ENCODE measurements at places on chromosomes 6 and 20. TPM values are rescaled to one million over a fixed set of nuclear protein-coding genes. Genes with fewer than 3 reads are reported as not detected.
A peak's percentile ranks its signal among the peaks of the same experiment; 100 is the strongest.

GRCh38 chr6:139778106-139778505, 403.7 kb upstream of the CITED2 start:
- no peak for DNase-seq

DNA sequence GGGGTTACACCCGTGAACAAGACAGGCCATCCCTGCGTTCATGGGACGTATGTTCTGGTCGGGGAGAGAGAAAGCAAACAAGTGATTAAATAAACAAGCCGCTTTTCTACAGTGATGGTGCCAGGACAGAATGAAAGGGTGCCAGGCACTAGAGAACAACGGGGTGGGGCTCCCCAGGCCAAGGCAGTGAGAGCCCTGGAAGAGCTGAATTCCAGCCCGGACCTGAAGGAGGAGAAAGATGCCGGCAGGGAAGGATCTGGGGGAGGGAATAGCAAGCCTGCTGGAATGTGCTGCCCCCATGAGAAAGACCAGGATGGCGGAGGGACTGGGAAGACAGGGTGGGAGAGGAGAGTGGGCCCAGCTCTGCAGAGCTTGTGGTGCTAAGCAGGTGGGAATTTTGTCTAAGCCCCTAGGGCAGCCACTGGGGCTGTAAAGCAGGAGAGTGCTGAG, 7.5 kb downstream of the SNAI1 start:
- DNase-seq, result no peak

TP53INP2 gene
- 4.5 TPM for polyA plus RNA-seq

- peak; percentile 87 for DNase-seq
Measured at GRCh38 chr6:137237413-137238170, 18.4 kb upstream of the IFNGR1 start.

GRCh38 chr20:36112112-36112511, 42.4 kb upstream of the EPB41L1 start:
- DNase-seq, result no peak

CLPSL1 gene
- polyA plus RNA-seq, result not detected

GRCh38 chr6:144847916-144848315, 562.8 kb downstream of the UTRN start:
- DNase-seq, result no peak

- DNase-seq, result peak; percentile 4
Measured at GRCh38 chr6:34839666-34840352, 47.9 kb downstream of the BLTP3A start.

PROCR gene
- polyA plus RNA-seq, result 132 TPM

DNA sequence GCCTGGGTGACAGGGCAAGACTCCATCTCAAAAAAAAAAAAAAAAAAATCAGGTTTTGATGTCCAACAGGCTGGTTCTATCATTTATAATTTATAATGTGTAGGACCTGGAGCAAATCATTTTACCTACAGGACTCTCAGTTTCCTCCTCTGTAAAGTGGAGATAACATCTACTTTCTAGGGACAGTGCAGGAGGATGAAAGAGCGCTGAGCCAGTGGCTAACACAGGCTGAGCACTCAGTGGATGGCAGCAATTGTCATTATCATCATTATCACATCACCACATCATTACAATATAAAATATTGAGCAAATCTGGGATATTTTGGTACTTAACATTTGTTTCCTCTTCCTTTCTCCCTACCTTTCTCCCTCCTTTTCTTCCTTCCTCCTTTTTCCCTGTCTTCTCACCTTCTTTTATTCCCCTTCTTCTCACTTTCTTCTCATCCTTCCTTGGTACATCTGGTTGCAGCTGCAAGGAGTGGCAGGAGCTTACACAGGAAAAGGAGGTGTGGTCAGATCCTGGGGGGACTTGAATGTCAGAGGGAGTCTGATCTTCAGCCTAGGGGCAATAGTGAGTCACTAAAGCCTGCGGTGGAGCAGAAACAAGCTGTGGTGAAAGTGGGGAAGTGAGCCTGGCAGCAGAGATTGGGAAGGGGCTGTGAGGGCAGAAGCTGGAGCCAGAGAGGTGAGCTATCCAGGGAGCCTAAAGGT, 24.6 kb upstream of the CTNNBL1 start:
- DNase-seq, result no peak

HSPA1L gene
- 1.2 TPM for polyA plus RNA-seq

LIME1 gene
- polyA plus RNA-seq, result 7.2 TPM

DNA sequence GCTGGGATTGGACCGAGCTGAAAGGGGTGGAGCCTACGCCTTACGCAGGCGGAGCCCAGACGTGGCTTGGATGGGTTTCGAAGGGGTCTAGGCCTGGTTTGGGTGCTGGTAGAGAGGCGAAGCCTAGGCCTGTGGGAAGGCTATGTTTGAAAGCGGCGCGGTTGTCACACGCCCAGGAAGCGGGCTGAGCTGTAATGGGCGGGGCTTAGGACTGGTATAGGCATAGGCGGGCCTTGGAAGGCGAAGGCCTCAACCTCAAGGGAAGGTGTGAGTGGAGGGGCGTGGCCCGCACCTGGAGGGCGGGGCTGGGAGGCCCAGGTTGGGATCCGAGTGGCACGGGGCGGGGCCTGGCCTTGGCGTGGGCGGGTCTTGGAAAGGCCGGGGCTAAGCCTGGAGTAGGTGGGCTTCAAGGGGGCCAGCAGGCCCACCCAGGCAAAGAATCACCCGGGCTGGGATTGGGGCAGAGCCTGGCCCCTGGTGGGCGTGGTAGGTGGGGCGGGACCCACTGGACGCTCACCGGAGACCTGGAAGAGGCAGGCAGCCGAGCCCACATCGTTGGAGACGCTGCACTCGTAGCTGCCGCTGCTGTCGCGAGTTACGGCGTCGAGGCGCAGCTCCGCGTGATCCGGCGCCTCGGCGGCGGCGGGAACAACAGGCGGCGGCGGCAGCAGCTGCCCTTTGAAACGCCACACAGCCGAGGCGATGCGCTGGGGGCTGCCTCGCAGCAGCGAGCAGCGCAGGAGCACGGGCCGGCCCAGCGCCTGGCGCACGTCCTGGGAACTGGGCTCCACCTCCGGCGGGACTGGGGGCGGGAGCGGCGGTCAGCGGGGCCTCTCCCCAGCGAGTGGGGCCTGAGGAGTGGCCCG, 49.0 kb downstream of the MDGA1 start:
- no peak for DNase-seq

DNA sequence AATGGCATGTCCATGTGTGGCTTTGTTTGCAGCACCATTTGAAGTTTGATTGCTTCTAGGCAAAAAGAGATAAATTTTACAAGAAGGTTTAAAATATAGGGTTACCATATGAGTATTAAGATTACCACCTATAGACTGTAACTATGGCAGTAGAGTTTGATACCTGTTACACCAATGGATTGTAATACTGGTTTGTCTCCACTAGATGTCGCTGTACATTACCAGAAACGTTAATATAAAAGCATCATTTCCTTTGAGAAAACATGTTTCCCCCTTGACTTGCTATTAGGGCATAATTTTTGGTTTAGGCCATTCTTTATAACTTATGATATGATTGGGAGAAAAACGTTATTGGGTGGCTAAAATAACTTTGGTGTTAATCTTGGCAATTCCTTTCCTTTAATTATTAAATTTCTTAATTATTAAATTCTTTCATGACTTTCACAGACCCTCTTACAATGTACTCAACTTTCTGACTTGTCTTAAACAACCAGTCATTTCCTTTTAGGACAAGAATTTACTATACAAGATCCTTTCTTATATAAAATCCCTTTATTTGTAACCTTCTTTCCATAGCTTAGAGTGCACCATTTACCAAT, 42.8 kb downstream of the HLA-DPB1 start:
- DNase-seq, result no peak

GRCh38 chr6:32679492-32679891, 13.0 kb upstream of the HLA-DQB1 start:
- no peak for DNase-seq
